ENCODE measurements at places on chromosomes 7 and 10. TPM values are rescaled to one million over a fixed set of nuclear protein-coding genes. Genes with fewer than 3 reads are reported as not detected.
A peak's percentile ranks its signal among the peaks of the same experiment; 100 is the strongest.

- DNase-seq: no peak
- no peak overlapping the region for H3K4me3 ChIP-seq
- no peak overlapping the region for H3K27ac ChIP-seq
Observed at GRCh38 chr10:45118929-45119328, 118.2 kb downstream of the ZNF22 start.

GRCh38 chr7:117781707-117782106 is 91.5 kb downstream of the CTTNBP2 start:
- H3K4me1 ChIP-seq: peaks cover 18% of the 10 kb centered on the region
- H3K27me3 ChIP-seq: no peaks in the 10 kb centered on the region
- no peak for DNase-seq
- H3K27ac ChIP-seq: peak overlapping the region; percentile 35

DNA sequence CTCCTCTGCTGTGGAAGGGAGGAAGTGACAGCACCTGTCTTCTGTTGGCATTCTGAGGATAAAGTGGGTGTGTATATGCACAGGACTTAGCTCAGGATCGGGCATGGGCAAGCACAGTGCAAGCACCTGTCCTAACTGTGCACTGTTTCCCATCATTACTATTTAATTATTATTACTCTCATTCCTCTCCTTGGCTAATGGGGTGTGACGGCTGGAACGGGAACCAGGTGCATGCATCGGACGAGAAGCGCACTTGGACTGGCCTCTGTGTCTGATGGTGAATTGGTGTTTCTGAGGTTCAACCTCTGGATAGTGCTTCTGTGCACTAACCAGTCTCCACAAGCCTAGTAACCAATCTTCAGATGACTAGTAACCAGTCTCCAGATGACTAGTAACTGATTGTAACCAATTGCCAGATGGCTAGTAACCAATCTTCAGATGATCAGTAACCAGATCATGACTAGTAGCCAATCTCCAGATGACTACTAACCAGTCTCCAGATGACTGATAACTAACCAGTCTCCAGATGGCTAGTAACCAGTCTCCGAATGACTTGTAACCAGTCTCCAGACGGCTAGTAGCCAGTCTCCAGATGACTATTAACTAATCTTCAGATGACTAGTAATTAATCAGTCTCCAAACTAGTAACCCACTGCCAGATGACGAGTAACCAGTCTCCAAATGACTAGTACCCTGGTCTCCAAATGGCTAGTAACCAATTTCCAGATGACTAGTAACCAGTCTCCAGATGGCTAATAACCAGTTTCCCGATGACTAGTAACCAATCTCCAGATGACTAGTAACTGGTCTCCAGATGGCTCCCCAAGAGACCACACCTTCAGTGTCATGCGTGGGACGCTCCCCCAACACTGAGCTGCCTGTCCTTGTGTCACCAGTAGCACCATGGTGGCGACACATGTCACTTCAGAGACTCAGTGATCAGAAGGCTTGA is 85.8 kb downstream of the PAXIP1 start:
- H3K4me3 ChIP-seq: no peak overlapping the region
- peaks cover 9% of the 10 kb centered on the region for H3K4me1 ChIP-seq
- DNase-seq: no peak

DNA sequence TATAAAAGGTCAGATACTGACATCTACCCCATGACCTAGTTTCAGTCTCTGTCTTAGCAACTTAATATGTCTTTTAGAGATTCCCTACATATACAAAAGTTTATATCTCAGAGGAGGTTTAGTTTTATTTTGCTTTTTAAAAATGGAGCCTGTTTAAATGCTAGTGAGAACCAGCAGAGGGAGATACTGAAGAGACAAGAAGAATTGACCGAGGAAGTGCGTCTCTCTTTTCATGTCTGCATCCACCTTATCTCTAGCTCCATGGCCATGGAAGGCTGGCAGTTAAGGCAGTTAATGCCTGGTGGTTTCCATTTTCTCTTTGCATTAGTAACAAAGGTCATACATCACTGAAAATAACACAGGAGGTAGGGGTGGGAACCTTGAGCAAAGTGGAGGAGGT is 10.7 kb downstream of the SUV39H2 start:
- H3K27me3 ChIP-seq: no peaks in the 10 kb centered on the region
- H3K4me3 ChIP-seq: no peak overlapping the region
- no peaks in the 10 kb centered on the region for H3K4me1 ChIP-seq

The PLXNA4 gene
- 9.5 TPM for total RNA-seq

GRCh38 chr10:76937181-76937600 is 700.4 kb downstream of the KCNMA1 start:
- H3K27ac ChIP-seq: no peak overlapping the region
- no peaks in the 10 kb centered on the region for H3K27me3 ChIP-seq
- H3K36me3 ChIP-seq: peaks cover 8% of the 10 kb centered on the region
- no peak for DNase-seq
- no peak overlapping the region for H3K4me3 ChIP-seq
- no peaks in the 10 kb centered on the region for H3K4me1 ChIP-seq

The DKK1 gene
- total RNA-seq: not detected

The IFIT3 gene
- total RNA-seq: 7.8 TPM
